ENCODE measurements at places on chromosomes 16 and 17.

- no peak for DNase-seq
Observed at GRCh38 chr17:46143827-46144236, 49.4 kb downstream of the KANSL1 start.

DNA sequence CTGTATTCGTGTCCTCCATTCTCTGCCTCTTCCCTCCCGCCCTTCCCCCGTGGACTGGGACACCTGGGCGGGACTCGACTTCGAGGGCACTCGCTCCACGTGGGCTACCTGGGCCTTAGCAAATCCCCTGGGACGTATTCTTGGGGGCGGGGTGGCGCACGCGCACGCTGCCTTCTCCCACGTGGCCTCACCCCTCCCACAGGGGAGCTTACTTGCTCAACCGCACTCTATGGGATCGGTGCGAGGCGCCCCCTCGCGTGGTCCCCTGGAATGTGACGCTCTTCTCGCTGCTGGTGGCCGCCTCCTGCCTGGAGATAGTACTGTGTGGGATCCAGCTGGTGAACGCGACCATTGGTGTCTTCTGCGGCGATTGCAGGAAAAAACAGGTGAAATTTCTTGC, 3.5 kb downstream of the VMO1 start:
- DNase-seq, result no peak

DNA sequence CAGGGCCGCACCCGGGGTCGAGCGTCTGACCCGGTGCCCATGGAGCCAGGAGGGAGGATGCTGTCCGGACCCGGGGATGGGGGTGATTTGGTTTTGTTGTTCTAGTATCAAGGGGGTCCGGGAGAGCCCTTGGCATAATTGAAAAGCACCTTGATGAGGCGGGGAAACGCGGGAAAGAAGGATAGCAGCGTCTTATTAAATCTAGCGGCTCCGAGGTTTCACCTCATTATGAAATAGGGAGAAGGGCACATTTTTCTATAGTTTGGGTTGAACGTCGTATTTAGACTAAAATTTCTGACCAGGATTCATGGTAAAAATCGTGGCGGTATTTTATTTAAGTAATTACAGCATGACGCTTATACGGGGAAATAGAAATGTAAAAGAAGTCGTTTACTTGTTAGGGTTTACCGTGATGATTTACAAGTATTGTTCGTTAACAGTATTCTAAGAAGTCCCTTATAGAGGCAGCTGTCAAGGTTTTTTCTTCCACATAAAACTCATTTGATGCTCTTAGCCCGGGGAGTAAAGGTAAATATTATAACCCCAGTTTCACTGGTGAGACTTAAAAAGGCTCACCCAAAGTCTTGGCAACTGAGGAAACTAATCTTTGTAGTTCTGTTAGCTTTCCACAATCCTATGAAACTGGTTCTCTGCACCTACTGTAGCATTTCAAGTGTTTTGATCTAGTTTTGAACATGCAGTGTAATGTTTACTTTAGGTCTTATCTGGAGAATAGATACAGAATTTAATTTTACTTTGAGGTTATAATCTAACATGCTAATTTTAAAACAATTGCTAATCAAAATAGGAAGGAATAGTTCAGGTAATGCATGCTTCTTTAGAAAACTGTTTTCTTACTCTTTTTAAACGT, 756 bp downstream of the LUC7L3 start:
- DNase-seq, result no peak

- no peak for DNase-seq
Observed at GRCh38 chr16:72787130-72787513, 260.8 kb downstream of the ZFHX3 start.

GRCh38 chr16:66298571-66299120, 67.8 kb upstream of the CDH5 start:
- no peak for DNase-seq

GRCh38 chr16:19348578-19349315, 63.2 kb downstream of the CLEC19A start:
- no peak for DNase-seq

DNA sequence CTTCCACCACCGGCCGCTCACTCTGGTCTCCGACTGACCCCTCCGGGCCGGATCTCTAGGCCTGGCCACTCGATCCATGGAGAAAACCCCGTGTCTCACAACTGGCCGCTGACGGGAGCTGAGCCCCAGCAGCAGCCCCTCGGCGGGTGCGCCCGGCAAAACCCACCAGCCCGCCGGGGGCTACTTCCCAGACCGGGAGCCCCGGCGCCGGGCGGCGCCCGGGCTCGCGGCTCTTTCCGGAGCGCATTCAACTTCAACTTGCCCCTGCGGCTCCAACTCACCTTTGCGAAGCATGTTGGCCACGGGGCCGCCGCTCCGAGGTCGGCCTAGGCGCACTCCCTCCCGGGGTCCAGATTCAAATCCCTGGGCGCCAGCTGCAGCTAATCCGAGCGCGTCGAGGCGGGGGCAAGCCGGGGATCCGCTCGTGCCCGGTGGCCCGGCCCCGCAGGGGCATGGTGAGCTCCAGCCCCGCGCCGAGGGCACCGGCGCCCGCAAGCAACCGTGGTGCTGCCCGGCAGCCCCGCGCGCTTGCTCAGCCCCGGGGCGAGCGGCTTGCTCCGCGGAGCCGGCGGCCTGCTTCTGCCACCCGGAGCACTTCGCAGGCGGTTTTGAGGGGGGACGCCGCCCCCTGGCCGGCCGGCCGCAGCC, 438 bp downstream of the RTN4RL1 start:
- no peak for DNase-seq

GRCh38 chr16:63461248-63461841, 1425.1 kb upstream of the CDH8 start:
- peak; percentile 7 for DNase-seq

DNA sequence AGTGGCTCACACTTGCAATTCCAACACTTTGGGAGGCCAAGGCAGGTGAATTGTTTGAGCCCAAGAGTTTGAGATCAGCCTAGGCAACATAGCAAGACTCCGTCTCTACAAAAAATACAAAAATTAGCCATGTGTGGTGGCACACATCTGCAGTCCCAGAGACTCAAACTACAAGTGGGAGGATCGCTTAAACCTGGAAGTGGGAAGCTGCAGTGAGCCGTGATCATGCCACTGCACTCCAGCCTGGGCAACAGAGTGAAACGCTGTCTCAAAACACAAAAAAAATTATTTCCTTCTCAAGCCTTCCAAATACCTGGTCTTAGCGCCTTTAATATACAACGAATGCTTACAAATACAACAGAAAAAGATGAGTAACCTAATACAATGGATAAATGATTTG, 19.7 kb upstream of the CBX2 start:
- no peak for DNase-seq

DNA sequence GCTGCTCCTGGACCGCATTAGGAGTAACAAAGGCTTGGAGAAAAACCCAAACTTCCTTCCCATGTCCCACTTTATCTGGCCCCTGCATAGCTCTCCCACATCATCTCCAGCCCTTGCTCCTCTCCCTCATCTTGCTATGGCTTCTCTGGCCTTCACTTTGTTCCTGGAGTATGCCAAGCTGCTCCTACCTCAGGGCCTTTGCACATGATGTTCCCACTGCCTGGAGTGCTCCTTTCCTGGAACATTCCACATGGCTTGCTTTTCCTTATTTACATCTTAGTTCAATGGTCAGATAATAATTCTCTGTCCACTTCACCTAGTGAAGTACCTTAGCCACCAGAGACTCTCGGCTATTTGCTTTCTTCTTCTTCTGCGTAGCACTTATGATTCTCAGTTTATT, 4.3 kb upstream of the KSR1 start:
- DNase-seq, result no peak

DNA sequence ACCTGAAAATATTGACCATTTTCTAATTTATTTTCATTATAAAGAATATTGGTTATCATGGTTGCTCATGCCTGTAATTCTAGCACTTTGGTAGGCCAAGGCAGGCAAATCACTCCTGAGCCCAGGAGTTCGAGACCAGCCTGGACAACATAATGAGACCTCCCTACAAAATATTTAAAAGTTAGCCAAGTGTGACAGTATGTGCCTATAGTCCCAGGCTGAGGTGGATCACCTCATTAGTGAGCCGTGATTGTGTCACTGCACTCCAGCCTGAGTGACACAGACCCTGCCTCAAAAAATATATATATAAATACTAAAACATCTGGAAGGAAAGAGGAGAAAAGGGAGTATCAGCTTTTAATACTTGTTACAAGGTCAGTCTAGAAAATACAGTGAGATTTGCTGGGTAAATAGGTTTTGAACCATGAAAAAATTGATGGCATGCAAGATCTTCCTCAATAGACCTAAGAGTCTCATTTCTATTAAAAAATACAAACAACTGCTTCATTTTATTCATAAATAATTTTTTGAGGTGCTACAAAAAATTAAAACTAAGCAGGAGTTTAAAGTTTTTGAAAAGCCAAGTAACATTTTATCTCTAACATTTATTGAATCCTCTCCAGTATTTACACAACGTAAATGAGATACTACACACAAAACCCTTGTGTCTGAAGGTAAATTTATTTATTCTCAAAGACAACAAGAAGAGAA, 47.7 kb downstream of the TUBD1 start:
- DNase-seq, result no peak

DNA sequence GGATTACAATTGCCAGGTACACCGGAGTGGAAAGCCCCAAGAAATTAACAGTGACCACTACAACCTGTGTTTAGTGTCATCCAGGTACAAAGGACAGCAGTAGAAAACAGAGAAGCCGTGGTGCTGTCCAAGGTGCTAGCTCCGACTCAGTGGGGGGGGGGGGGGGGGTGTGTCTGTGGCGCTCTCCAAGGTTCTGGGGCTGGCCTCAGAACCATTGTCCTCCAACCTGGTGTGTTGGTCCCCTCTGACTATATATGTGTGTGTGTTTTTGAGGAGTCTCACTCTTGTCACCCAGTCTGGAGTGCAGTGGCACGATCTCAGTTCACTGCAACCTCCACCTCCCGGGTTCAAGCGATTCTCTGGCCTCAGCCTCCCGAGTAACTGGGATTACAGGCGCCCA, 5.8 kb upstream of the ZNF23 start:
- no peak for DNase-seq

DNA sequence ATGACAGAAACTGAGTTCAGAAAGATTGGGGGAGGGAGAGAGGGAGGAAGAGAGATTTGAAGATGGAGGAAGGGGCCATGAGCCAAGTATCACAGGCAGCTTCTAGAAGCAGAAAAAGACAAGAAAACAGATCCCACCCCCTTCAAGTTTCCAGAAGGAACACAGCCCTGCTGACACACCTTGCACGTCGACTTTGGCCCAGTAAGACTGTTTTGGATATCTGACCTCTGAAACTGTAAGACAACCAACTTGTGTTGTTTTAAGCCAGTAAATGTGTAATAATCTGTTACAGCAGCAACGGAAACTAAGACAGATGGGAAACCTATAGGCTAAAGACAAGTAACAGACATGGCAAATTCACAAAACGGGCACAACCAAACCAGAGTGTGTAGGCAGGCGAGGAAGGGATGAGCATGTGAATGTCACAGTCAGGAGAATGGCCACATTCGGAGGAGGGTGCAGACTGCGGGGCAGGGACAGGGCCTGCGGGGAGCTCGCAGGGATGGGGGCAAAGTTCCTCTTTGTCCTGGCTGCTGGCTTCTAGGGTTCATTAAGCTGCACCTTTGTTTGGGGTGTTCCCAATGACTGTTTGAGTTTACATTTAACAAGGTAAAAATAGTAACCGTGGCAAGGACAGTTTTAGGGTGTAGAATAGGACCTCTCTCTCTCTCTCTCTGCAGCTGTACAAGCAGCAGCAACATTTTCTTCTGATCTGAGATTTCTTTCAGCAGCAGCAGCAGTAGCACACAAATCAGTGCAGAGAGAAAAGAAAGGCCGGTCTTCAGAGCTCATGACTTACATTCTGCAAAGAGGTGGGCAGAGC, 18.3 kb upstream of the ATP2C2 start:
- no peak for DNase-seq

DNA sequence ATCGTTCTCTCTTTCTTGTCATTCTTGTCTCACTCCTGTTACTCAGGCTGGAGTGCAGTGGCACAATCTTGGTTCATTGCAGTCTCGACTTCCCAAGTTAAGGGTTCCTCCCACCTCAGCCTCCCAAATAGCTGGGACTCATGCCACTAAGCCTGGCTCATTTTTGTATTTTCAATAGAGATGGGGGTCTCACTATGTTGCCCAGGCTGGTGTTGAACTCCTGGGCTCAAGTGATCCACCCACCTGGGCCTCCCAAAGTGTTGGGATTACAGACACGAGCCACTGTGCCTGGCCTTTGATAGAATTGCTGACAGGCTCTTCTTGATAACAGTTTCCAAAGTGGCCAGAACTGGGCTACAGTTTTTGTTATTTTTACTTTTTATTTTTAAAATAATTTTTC, 32.3 kb downstream of the TPPP3 start:
- no peak for DNase-seq

GRCh38 chr17:9016941-9017552, 4.3 kb upstream of the NTN1 start:
- DNase-seq, result no peak

- peak; percentile 14 for DNase-seq
Observed at GRCh38 chr17:49646391-49647255, 31.3 kb downstream of the SPOP start.

GRCh38 chr16:89905511-89906139, 13.0 kb upstream of the MC1R start:
- DNase-seq, result no peak

DNA sequence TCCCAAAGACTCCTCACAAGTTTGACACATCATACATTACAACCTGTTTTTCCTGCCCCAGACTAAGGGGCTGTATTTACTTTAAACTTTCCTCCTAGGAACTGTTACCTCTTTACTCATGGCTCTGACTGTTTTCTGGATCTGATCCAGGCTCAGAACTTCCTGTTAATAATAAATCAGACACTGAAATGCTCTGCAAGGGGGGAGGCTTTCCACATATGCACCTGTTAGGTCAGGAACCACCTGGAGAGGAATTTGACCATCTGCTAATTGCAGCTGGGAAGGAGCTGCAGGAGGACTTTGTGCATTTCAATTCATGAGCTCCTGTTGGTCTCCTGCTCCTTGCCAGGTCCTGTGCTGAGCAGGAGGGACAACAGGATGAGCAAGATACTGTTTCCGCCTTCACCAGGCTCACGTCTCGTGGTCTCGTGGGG, 476.9 kb upstream of the CDH5 start:
- no peak for DNase-seq

Measured in HFF-Myc (cell line).